HT-29 (cell line): ENCODE measurements at places on chromosomes 7 and 10. TPM values are rescaled to one million over a fixed set of nuclear protein-coding genes. Genes with fewer than 3 reads are reported as not detected.

Gene ENKUR
- total RNA-seq, result 0.21 TPM in 1 of 2 replicates, not detected in the other

Gene TMEM139
- 53.9 and 79.7 TPM in 2 replicates for total RNA-seq

DNA sequence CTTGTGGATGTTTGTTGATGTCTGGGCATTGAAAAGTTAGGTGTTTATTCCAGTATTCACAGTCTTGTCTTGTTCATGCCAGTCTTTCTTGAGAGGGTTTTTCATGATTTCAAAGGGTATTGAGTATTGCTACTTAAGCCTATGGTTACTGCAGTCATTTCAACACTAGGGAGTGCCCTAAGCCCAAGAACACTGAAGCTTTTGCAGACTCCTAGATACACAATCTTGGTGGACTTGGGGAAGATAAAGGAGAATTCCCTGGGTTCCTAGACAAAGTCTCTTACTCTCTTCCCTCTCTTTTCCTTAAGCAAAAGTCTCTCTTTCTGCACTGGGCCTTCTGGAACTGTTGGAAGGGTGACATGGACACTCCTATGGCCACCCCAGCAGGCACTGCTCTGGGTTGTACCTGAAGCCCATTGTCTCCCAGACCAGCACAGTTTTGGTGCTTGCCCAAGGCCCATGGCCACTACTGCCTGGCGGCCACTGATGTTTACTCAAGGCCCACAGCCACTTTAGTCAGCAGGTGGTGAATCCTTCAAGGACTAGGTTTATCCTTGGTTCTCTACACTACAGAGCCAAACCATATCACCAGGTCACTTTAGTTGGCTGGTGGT, 24.9 kb downstream of the SAMD9 start:
- DNase-seq, result peak; percentile 55

DNA sequence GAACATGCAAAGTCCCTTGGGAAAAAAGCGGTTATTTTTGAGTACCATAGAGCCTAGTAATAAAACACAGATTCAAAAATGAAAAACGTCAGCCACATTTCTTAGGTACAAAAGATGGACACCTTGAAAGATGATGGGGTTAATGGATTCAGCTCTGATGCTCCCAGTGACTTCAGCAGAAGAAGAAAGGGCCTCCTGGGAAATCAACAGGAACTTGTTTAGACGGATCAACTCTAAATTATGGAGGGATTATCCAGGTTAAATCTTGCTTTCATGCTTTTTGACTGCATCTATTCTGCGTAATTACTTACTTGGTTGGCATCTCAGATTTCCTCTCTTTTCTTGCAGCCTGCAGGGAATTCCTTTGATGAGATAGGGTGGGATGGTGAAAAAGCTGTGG, 82.5 kb downstream of the TMEM178B start:
- no peak for DNase-seq

- DNase-seq, result no peak
Measured at GRCh38 chr7:69789563-69789962, 191.3 kb downstream of the AUTS2 start.

GRCh38 chr10:93223336-93223735, 149.6 kb downstream of the CYP26A1 start:
- DNase-seq, result no peak

- DNase-seq, result no peak
Measured at GRCh38 chr10:13925971-13926780, 339.4 kb downstream of the PRPF18 start.

- no peak for DNase-seq
Measured at GRCh38 chr10:76759681-76760080, 877.9 kb downstream of the KCNMA1 start.
